ENCODE measurements at places on chromosomes 4 and X.

GRCh38 chr4:130056286-130056685, 960.3 kb downstream of the C4orf33 start:
- no peak for DNase-seq
- H3K36me3 ChIP-seq: peaks cover 5% of the 10 kb centered on the region
- H3K4me1 ChIP-seq: no peaks in the 10 kb centered on the region

GRCh38 chrX:110746014-110746413, 49.6 kb downstream of the CHRDL1 start:
- H3K36me3 ChIP-seq: no peaks in the 10 kb centered on the region
- DNase-seq: no peak
- H3K27ac ChIP-seq: no peak overlapping the region
- peaks cover 41% of the 10 kb centered on the region for H3K4me1 ChIP-seq
- no peaks in the 10 kb centered on the region for H3K27me3 ChIP-seq

DNA sequence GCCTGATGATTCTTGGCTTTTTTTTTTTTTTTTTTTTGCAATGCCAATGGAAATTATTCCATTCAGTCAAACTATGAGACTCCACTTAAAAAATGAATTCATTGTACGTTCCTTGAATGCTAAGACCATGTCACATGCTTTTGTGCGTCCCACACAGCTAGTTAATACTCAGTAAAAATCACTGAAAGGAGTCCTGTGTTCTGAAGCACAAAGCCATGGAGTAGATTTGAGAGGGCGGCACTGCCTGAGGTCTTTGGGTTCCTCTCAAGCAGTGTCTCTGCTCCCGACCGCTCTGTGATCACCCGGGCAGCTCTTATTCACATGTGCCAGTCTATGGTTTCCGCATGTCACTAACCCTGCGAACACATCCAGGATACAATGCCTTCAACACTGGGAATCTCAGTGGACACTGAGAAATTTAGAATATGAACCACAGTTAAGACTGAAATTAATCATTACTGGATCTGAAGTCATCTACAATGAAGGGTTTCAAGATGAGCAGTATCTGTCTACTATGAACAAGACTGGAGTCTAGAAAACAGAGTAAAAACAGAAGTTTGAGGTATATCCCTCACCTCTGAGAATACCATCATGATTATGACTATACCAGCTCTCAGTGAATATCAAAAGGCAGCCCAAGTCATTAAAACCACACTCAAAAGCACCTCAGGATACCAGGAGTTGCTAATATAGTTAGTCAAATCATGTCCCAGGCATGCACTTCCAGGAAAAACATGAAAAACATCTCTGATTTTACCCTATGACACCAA, 193.0 kb downstream of the MGST2 start:
- no peaks in the 10 kb centered on the region for H3K27me3 ChIP-seq
- no peak for DNase-seq
- H3K4me1 ChIP-seq: 0 out of 2 replicates have a peak, but pooled peaks cover 12% of the 10 kb centered on the region
- H3K4me3 ChIP-seq: no peak overlapping the region
- H3K27ac ChIP-seq: no peak overlapping the region

GRCh38 chr4:20532871-20533870, 167.1 kb upstream of the PACRGL start:
- peak overlapping the region; percentile 66 for H3K27ac ChIP-seq
- peaks cover 40% of the 10 kb centered on the region for H3K36me3 ChIP-seq
- H3K4me1 ChIP-seq: peaks cover 48% of the 10 kb centered on the region
- no peak overlapping the region for H3K4me3 ChIP-seq

DNA sequence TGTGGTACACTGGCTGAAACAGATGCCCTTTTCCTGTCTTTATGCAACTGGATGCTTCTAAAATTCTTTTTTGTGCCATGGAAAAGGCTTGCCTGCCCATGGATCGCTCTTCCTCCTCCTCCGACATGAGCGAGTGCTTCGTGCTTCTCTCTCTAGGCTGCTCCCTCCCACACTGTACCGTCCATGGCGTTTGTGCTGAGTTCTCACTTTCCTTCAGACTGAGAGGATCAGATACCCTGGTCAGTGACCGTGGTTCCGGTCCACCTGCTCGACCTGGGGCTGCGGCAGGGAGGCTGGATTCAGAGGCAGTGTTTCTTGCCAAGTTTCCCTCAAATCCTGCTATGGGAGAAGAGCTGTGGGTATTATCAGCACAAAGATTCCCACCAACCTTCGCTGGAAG, 10.2 kb upstream of the CLDN24 start:
- H3K4me3 ChIP-seq: no peak overlapping the region
- H3K36me3 ChIP-seq: peaks cover 25% of the 10 kb centered on the region
- peaks cover 5% of the 10 kb centered on the region for H3K27me3 ChIP-seq

DNA sequence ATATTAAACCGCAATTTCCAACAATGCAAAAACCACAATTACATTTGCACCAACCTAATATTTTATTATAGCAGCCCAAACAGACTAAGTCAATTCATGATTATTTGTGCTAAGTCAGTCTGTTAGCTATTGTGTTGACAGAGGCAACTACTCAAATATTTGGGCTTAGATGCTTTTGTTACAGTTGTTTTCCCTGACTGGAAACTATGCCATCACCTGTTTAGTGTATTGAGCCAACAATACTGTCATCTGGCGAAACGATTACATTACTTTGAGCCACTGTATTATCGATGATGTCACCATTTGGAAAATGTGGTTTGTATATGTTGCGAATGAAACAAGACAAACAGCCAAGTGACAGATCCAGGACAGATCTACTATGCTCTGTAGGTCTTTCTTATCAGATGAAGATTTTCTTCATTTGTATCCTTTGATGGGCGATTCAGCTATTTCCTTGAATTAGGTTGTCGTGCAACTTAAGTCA, 38.7 kb upstream of the INTS6L start:
- H3K36me3 ChIP-seq: no peaks in the 10 kb centered on the region
- DNase-seq: no peak
- no peaks in the 10 kb centered on the region for H3K27me3 ChIP-seq
- no peaks in the 10 kb centered on the region for H3K4me1 ChIP-seq
- H3K4me3 ChIP-seq: no peak overlapping the region

DNA sequence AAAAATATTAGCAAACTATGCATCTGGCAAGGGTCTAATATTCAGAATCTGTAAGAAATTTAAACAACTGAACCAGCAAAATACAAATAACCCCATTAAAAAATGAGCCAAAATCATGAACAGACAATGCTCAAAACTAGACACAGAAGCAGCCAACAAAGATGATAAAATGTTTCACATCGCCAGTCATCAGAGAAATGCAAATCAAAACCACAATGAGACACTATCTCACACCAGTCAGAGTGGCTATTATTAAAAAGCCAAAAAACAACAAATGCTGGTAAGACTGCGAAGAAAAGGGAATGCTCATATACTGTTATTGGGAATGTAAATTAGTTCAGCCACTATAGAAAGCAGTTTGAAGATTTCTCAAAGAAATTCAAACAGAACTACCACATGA, 201.3 kb upstream of the CPEB2 start:
- H3K36me3 ChIP-seq: peaks cover 5% of the 10 kb centered on the region
- no peak overlapping the region for H3K27ac ChIP-seq
- H3K27me3 ChIP-seq: no peaks in the 10 kb centered on the region
- no peak for DNase-seq
- no peak overlapping the region for H3K4me3 ChIP-seq

DNA sequence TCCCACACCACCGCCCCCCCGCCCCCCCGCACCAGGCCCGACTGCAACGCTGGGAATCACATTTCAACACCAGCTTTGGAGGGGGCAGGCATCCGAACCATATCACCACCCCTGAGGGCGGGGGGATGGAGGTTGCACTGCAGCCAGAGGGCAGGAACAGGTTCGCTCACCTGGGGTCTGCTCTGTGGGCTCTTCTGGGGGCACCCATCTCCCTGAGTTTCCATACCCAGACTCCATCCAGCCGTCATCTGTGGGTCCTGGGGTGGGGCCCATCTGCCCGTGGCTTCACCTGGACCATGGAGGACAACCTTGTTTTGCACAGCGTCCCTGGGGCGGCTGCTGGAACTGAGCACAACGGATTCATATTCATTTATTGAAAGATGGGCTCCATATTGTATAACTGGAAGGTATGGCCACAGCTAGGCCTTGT, 6.9 kb downstream of the PSAPL1 start:
- H3K4me3 ChIP-seq: no peak overlapping the region
- no peak overlapping the region for H3K27ac ChIP-seq
- H3K36me3 ChIP-seq: no peaks in the 10 kb centered on the region
- peaks cover 37% of the 10 kb centered on the region for H3K27me3 ChIP-seq
- no peaks in the 10 kb centered on the region for H3K4me1 ChIP-seq

DNA sequence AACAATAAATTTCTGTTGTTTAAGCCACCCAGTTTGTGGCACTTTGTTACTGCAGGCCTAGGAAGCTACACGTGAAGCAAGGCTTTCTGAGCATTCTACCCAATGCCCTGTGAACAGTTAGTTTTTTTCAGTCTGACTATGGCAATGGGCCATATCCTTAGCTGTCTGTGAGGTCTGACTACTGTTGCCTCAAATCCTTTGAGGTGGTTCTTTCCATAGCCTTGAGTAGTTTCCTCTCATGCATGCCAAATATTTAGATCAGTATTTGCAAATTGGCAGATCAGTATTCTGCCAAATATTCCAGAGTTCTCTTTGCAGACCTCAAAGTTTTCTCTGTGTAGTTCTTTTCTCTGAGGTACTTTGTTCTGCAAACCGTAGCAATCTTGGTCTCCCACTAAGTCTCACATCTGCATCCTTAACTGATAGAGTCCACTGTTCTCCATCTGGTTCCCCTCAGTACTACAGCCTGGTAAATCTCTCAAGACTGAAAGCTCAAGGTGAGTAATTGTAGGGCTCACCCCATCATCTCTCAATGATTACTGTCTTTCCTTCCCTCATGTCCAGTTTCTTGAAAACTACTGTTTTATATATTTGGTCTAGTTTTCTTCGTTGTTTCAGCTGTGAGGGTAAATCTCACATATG, 984.9 kb upstream of the INTU start:
- no peak overlapping the region for H3K4me3 ChIP-seq
- no peak overlapping the region for H3K27ac ChIP-seq
- no peaks in the 10 kb centered on the region for H3K27me3 ChIP-seq
- H3K4me1 ChIP-seq: no peaks in the 10 kb centered on the region
- no peak for DNase-seq

- H3K4me3 ChIP-seq: no peak overlapping the region
- no peaks in the 10 kb centered on the region for H3K4me1 ChIP-seq
- no peaks in the 10 kb centered on the region for H3K36me3 ChIP-seq
- no peak overlapping the region for H3K27ac ChIP-seq
Measured at GRCh38 chrX:83906921-83907320, 46.0 kb downstream of the CYLC1 start.

- no peaks in the 10 kb centered on the region for H3K27me3 ChIP-seq
- DNase-seq: peak; percentile 71
- H3K36me3 ChIP-seq: no peaks in the 10 kb centered on the region
- peaks cover 52% of the 10 kb centered on the region for H3K4me1 ChIP-seq
Measured at GRCh38 chr4:126778348-126778747, 854.4 kb upstream of the INTU start.

DNA sequence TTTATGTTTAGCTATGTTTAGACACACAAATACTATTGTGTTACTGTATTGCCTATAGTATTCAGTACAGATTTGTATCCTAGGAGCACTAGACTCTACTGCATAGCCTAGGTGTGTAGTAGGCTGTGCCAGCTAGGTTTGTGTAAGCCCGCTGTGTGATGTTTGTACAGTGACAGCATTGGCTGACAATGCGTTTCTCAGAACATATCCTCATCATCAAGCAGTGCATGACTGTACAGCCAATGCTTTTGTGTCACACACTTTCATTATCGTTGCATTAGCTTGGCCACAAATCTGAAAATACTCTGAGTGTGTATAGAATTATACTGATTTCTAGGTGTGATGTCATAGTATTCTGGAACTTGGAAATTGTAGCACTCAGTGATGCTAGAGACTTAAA, 63.4 kb downstream of the CLDN34 start:
- peak; percentile 73 for DNase-seq
- H3K4me1 ChIP-seq: peaks cover 43% of the 10 kb centered on the region
- peaks cover 3% of the 10 kb centered on the region for H3K27me3 ChIP-seq
- H3K27ac ChIP-seq: peak overlapping the region; percentile 80
- H3K4me3 ChIP-seq: peak overlapping the region; percentile 53

GRCh38 chrX:16978193-16978984, 31.9 kb downstream of the REPS2 start:
- DNase-seq: no peak
- no peaks in the 10 kb centered on the region for H3K27me3 ChIP-seq
- no peak overlapping the region for H3K4me3 ChIP-seq
- H3K4me1 ChIP-seq: no peaks in the 10 kb centered on the region

GRCh38 chr4:25096981-25097443, 63.2 kb downstream of the SEPSECS start:
- H3K36me3 ChIP-seq: peaks cover 9% of the 10 kb centered on the region
- peaks cover 27% of the 10 kb centered on the region for H3K27me3 ChIP-seq
- H3K4me3 ChIP-seq: no peak overlapping the region
- H3K27ac ChIP-seq: no peak overlapping the region
- peaks cover 18% of the 10 kb centered on the region for H3K4me1 ChIP-seq
- DNase-seq: no peak

DNA sequence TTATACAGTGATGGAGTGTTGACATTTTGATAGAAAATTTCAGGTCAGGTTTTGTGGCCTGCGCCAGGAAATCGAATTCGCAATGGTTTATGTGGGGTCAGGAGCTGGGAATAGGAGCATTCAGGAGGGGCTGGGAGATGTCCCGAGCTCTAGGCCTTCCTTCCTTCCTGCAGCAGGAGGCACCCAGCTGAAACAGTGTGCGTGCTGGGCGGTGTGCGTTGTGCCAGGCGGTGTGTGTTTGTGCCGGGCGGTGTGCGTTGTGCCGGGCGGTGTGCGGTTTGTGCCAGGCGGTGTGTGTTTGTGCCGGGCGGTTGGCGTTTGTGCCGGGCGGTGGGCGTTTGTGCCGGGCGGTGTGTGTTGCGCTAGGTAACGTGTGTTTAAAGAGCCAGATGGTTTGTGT, 1.7 kb downstream of the UVSSA start:
- H3K4me3 ChIP-seq: peak overlapping the region; percentile 88
- H3K4me1 ChIP-seq: peaks cover 44% of the 10 kb centered on the region
- DNase-seq: no peak
- H3K36me3 ChIP-seq: peaks cover 17% of the 10 kb centered on the region
- peaks cover 6% of the 10 kb centered on the region for H3K27me3 ChIP-seq
- H3K27ac ChIP-seq: peak overlapping the region; percentile 95

- H3K36me3 ChIP-seq: no peaks in the 10 kb centered on the region
- no peak overlapping the region for H3K4me3 ChIP-seq
- H3K27me3 ChIP-seq: no peaks in the 10 kb centered on the region
- peaks cover 35% of the 10 kb centered on the region for H3K4me1 ChIP-seq
- H3K27ac ChIP-seq: no peak overlapping the region
Measured at GRCh38 chr4:107348188-107349050, 312.3 kb upstream of the DKK2 start.

GRCh38 chr4:154399259-154399974, 92.2 kb downstream of the DCHS2 start:
- H3K4me1 ChIP-seq: no peaks in the 10 kb centered on the region
- H3K27me3 ChIP-seq: no peaks in the 10 kb centered on the region
- H3K4me3 ChIP-seq: peak overlapping the region; percentile 66
- no peak overlapping the region for H3K27ac ChIP-seq

DNA sequence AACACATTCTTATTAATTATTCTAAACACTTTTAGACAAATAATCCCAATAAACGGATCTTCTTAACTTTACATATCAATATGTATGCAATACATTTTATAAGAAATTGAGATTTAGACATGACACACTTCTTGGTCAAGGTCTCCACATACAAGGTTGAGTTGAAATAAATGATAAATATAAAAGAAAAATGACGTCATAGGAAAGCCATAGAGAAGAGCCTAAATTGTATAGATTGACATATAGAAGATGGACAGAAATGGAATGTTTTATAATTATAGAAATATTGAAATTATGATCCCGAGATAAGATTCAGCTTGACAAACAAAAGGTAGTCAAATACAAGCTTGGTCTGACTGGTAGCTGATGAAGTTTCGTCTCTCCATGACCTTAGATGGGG, 87.4 kb downstream of the RNF150 start:
- no peak for DNase-seq
- H3K27ac ChIP-seq: peak overlapping the region; percentile 95
- H3K4me3 ChIP-seq: peak overlapping the region; percentile 78
- H3K4me1 ChIP-seq: peaks cover 37% of the 10 kb centered on the region
